ENCODE measurements at places on chromosomes 3 and 15.

GRCh38 chr3:124137216-124137615 lies 145.3 kb upstream of the ROPN1 start:
- DNase-seq = peak; percentile 56

- DNase-seq = peak; percentile 7
Observed at GRCh38 chr3:65785065-65785645, 253.6 kb downstream of the MAGI1 start.

GRCh38 chr15:90872486-90873184 lies 4.2 kb downstream of the FURIN start:
- no peak for DNase-seq

- DNase-seq = no peak
Observed at GRCh38 chr3:157499342-157499963, 3.8 kb downstream of the VEPH1 start.

GRCh38 chr3:178169421-178169820 lies 366.8 kb upstream of the KCNMB2 start:
- DNase-seq = no peak

GRCh38 chr15:41512512-41512939 lies 1.1 kb downstream of the LTK start:
- DNase-seq = no peak

- no peak for DNase-seq
Observed at GRCh38 chr3:98900265-98901118, 1.0 kb downstream of the DCBLD2 start.

GRCh38 chr3:195105841-195106417 lies 165.0 kb downstream of the XXYLT1 start:
- no peak for DNase-seq

- peak; percentile 35 for DNase-seq
Observed at GRCh38 chr15:55742498-55742926, 440 bp downstream of the PRTG start.

Data from NCI-H2081 (cell line).